ENCODE measurements at places on chromosomes 7 and 10.

GRCh38 chr7:47347816-47348385 lies 234.0 kb downstream of the TNS3 start:
- no peak for DNase-seq

DNA sequence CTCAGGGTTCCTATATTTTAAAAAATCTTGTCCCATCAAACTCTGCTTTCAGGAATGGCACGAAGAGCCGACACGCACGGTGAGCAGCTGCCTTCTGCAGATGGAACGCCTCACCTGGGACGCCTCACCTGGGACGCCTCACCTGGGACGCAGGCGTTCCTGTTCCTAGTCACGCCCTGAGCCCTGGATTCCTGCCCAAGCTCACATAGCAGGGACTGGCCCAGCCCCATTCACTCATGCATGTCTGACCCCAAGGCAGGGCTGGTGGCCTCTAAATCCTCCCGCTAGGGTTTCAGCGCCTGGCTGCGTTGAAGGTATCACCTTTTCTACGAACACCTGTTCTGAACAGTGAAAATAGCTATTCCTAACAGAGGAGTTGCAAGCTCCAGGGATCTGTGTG lies 49.8 kb downstream of the CARD11 start:
- DNase-seq = no peak

- DNase-seq = no peak
Observed at GRCh38 chr7:78386520-78386919, 587.9 kb downstream of the PHTF2 start.

DNA sequence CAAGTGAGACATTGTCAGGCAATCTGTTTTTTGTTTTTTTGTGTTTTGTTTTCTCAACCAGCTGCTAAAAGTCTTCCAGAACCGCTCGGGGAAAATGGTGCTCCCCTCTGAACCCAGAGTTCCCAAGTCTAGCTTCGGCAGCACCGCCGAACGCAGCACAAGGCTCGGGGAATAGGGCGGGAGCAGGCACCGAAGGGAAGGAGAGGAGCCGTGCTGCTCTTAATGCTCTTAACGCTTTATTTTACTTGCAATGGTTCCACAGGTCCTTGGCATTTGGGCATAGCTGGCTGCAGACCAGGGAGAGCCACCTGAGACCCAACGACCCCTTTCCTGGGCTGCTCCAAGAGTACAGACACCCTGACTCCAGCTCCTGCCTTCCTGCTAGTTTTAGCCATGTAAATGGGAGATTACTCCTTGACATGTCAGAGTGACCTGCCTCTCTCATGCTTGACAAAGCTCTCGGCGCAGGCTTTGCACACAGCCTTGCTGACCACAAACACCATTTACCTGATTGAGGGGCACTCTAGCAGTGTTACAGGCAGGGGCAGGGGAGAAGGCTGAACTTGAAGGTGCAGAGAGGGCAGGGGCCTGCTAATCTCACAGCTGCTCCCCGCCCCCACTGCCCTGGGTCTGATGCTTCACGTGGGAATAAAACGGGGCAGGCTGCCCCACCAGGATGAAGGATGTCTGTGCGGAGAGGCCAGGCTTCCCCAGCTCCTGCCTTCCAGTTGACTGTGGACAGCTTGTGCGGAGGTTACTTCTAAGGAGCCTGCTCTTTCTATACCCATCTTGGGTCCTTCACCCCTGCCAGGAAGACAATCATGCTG lies 58.6 kb upstream of the EFCAB10 start:
- no peak for DNase-seq

- peak; percentile 5 for DNase-seq
Observed at GRCh38 chr10:104127411-104127810, 5.4 kb downstream of the SFR1 start.

DNA sequence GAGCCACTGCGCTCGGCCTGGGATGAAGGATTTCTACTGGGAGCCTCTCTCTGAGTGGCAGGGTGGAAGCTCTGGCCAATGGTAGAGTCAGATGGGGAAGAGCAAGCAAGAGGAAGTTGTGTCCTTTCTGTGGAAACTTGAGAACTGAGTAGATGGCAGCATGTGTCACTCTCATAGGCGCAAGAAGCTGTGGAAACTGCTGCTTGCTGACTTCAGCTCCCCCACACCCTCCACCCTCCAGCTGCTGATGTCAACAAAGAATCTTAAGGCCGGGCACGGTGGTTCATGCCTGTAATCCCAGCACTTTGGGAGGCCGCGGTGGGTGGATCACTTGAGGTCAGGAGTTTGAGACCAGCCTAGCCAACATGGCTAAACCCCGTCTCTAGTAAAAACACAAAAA lies 39.8 kb upstream of the SRGN start:
- DNase-seq = no peak

DNA sequence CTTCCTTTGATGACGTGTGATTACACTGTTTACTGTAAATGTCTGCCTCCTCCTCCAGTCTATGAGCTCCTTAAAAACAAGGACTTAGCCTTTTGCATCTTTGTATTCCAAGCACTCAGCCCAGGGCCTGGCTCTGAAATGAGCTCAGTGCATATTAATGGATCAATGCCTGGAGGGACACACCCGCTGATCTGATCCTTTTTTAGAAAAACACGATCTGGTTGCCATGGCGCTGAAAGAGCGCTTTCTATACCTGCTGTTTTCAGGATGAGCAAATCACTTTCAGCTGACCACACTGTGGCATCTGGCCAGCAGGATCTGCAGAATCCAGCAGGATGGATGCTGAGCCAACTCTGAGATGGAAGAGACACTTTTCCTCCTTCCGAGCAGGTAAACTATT lies 37.8 kb upstream of the GARS1 start:
- no peak for DNase-seq

- no peak for DNase-seq
Observed at GRCh38 chr10:124870854-124871425, 69.3 kb downstream of the ABRAXAS2 start.

GRCh38 chr7:149196705-149197171 lies 1.4 kb downstream of the ZNF282 start:
- peak; percentile 11 for DNase-seq

GRCh38 chr7:111392294-111392693 lies 170.0 kb downstream of the IMMP2L start:
- DNase-seq = no peak

DNA sequence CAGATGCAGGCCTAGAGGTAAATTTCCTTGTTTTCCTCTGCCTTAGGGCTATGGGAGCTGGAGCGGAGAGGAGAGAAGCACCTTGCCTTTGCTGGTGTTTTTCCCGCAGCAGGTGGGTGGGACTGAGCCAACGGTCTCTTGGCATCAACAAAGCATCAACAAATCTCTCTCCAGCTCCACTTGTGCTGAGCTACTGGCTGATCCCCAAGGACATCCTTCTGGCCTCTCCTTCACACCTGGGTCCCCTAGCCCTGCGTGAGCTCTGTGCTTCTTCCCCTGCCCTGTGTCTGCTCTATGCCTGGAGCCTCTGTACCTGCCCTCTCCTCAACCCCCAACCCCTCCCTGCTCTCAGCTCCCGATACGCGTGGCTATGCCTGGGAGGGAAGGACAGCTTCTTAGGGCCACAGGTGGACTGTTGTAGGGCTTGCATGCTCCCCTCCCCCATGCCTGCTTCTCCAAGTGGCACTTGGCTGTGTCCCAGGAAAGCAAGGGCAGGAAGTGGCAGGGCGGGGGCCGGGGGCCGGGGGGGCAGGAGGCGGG lies 3.2 kb upstream of the CLDN4 start:
- DNase-seq = no peak

- peak; percentile 57 for DNase-seq
Observed at GRCh38 chr10:12484941-12485805, 135.8 kb downstream of the CAMK1D start.

- no peak for DNase-seq
Observed at GRCh38 chr10:76523246-76523645, 1091.8 kb downstream of the LRMDA start.

DNA sequence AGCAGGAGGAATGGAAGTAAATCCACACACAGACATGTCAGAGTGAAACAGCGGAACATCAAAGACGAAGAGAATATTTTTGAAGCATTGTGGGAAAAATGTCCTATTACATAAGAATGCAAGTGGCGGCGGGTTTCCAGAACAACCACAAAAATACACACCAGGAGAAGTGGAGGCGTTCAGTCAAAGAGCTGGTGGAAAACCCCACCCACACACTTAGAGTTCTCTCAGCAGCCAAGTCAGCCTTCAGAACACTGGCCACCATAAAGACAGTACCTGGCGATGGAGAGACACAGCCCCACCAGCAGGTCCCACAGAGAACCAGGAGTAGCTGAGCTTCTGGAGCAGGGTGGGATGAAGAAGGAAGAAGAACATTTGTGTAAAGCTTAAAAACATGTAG lies 23.7 kb downstream of the NKX6-2 start:
- no peak for DNase-seq

GRCh38 chr10:7123774-7124173 lies 287.1 kb downstream of the SFMBT2 start:
- no peak for DNase-seq

- no peak for DNase-seq
Observed at GRCh38 chr7:95996174-95996573, 223.8 kb downstream of the DYNC1I1 start.

- no peak for DNase-seq
Observed at GRCh38 chr7:31074120-31074383, 21.9 kb downstream of the ADCYAP1R1 start.

DNA sequence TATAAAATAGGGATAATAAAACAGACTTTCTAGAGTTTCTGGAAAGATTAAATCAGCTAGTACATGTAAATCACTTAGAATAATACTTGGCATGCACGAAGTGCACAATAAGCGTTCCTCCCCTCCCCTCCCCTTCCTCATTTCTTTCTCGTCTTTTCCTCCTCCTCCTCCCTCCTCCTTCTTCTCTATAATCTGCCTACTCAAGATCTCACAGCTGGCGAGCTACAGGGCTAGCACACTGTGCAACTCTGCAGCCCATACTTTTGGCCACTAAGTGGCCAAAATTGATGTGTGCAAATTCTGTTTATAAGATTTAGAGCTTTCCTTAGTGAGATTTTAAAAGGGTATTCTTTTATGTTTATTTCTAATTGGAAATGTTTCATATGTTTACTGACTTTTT lies 565.3 kb downstream of the PHTF2 start:
- no peak for DNase-seq

DNA sequence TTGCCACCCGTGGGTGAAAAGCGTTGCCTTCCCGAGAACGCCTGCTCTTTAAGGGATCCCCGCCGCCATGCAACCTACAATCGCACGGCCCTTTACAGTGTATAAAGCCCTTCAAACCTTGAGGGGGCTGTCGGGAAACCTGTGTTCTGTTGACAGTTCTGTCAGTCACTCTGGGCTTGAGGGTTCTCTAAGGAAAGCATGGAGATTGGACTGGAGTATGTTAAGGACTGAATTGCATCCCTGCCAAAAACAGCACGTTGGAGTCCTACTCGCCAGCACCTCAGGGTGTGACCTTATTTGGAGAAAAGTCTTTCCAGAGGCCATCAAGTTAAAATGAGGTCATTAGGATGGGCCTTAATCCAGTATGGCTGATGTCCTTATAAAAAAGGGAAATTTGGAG lies 70.6 kb downstream of the PFKFB3 start:
- no peak for DNase-seq

DNA sequence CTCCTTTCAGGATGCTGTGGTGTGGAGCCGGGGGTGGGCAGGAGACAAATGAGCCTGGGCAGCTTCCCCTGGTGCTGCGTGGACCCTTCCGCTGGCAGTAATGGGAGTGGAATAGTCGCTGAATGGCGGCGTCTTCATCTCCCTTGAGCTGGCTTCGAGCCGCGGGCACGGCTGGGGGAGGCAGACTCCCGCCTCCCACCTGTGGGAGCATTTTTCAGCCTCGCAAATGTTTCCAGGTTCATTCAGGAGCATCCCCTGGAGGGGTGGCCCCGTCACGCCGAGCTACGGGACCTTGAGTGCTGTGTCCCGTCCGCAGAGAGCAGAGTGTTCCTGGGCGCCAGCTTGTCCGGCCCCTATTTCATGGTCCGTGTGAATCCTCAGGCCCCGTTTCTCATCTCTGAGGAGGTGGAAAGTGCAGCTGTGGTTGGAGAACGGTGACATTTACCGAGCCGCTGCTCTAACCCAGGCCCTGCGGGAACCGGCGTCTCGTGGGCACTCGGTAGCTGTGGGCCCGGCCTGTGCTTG lies 18.1 kb downstream of the FAM20C start:
- no peak for DNase-seq

DNA sequence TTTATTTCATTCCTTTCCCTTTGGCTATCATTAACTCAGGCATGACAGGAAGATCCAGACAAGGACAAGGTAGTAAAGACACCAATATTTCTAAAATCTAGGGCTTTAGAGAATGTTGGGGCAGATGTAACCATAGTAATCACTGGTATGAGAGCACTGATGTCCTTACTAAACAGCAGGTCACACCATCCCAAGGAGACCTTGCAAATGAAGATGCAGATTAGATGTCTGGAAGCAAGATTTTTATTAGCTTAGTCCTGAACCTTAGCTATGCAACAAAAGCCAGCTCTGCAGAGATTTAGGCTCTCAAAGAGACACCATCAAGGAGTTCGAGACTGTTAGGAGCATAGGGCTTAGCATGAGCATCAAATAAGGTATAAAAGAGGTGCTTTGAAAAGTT lies 23.6 kb upstream of the FRA10AC1 start:
- no peak for DNase-seq

DNA sequence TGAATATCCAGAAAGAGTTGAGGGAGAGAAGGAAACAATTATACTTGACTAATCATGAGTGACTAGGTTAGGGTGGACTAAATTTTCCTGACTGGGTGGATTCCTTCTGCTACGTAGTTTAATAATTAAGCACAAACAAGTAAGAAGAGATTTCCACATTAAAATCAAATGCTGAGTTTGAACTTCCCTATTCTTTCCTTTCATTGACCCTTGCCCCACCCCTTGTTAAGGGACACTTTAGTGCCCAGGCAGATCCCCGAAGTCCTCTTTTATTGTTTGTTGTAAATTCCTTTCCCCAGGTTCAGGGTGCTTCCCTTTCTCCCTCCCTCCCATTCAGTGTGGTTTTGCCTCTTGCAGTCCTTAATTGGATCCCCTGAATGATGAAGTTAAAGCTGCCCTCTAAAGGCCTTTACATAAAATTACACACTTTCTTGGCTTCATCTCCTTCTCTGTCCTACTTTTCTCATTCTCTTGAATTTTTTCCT lies 8.8 kb upstream of the SPAM1 start:
- DNase-seq = no peak

DNA sequence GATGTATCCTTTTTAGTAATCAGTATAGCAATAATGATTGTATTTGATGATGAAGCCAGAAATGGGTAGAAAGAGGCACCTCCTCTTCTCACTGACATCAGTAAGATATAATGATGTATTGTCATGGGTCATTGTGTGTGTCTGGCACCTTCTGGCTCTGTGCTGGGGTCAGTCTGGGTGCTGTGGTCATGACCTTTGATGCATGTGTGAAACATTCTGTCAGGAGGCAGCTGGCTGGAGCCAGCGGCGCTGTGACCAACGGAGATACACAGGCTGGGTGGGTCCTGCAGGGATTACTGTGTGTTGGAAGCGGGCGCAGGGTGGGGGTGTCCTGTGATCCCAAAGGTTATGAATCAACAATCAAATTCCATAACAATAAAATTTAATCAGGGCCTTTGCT lies 35.2 kb downstream of the EEPD1 start:
- DNase-seq = no peak

Measured in memory B cell (primary cell).